Muscle of arm (tissue), 14 donors: ENCODE measurements at places on chromosomes 5 and 9.

- DNase-seq, result peak; percentile 22
These were observed 60.6 kb downstream of the PAM start for GRCh38 chr5:102815540-102816332.

GRCh38 chr5:158958021-158958994 is 141.4 kb downstream of the EBF1 start:
- no peak for DNase-seq

DNA sequence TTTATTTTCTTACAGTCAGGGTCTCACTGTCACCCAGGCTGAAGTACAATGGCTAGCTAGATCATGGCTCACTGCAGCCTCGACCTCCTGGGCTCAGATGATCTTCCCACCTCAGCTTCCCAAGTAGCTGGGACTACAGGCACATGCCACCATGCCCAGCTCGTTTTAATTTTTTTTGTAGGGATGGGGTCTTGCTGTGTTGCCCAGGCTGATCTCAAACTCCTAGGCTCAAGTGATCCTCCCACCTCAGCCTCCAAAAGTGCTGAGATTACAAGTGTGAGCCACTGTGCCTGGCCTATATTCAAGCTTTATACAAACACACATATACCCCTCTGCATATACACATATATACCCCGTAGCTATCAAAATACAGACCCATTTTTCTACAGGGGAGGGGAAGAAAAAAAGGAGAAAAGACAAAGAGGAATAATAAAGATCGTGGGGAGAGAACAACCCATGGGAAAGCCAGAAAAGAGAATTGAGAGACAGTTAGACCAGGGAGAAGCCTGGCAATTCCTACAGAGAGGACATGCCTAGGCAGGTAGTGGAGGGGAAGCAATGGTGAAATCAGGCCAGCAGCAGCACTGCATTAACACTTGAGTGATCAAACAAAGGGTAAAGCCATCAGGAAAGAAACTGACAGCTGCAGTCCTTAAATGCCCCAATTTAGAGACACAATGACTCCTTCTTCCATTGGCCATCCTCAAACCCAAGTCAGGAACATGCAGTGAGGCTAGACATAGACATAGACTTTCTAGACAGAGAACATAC is 102.7 kb downstream of the EFNA5 start:
- no peak for DNase-seq

GRCh38 chr5:159581502-159582249 is 251.4 kb upstream of the IL12B start:
- no peak for DNase-seq

DNA sequence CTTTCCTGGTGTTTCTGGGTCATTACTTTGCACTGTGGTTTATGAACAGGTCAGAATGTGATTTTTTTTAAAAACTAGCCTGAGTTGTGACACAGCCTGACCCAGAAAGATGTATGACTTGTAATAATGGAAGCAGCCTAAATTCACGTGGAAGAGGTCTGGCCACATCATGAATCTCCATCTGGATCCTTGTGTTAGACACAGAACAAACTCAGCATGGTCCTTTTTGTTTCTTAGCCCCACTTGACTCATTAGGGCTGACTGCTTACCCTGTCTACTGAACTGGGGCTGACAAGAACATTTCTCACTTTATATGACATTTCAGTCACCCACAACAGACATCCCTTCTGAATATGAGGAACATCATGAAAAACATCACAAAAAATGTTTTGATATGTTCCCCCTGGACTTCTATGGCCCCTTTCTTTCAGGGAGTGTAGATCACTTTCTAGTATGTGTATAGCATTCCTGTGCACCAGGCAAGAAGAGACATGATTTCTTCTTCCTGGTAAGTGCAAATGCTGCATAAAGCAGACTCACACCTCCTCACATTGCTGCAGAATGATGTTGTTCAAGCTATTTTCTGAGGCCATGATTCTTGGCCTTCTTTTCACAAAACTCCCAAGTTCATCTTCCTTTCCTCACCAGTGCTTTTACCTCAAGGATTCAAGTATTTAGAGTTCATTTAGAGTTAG is 52.3 kb downstream of the ZNF622 start:
- DNase-seq, result no peak

GRCh38 chr9:121271368-121272341 is 3.7 kb downstream of the GSN start:
- DNase-seq, result peak; percentile 75

- DNase-seq, result no peak
These were observed 409.4 kb upstream of the CD180 start for GRCh38 chr5:67605730-67606585.

DNA sequence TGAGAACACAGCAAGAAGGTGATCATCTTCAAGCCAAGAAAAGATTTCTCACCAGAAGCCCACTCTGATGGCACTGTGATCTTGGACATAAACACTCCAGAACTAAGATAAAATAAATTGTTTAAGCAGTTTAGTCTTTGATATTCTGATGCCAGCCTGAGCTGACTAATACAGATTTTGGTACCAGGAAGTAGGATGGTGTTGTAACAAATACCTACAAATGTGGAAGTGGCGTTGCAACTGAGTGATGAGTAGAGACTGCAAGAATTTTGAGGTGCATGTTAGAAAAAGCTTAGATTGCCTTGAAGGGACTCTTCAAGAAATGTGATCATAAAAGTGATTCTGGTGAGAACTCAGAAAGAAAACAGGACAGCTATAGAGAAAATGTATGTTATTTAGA is 592.4 kb upstream of the DAB2 start:
- DNase-seq, result no peak

- DNase-seq, result no peak
These were observed 128.0 kb upstream of the EPB41L4A start for GRCh38 chr5:112546946-112547592.

- no peak for DNase-seq
These were observed 616.7 kb upstream of the DAB2 start for GRCh38 chr5:40041452-40041851.

DNA sequence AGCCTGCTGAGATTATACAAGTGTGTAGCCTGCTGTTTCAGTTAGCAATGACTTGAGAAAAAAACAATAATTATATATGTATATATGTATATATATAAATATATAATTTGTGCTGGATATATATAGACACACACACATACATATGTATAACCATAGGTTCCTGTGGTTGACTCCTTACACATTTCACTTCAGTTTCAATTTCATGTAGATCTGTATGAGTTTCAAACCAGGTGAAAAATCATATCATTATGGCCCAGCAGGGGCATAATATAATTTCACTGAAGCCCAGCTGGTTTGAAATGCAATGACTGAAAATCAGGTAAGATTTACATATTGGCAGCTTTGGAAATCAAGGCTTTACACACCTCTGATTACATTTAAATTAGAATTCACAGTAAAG is 690.4 kb upstream of the CDH18 start:
- DNase-seq, result no peak

GRCh38 chr5:179624841-179625271 is 1.4 kb upstream of the HNRNPH1 start:
- no peak for DNase-seq

DNA sequence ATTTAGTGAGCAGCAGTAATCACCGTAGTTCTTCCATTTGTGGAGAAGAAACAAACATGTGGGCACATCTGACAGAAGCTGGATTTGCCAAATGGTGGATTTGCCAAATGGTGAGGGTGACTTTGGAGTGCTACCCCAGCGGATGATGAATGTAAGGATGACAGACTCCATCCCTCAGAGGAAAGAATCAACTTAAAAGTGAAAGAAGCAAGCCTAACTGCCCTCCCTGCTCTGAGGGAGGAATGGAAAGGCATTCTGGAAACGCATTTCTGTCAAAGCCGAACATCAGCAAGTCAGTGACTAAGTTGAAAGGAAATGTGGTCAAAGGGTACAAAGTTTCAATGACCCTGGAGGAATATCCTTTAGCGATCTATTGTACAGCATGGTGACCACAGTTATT is 143.5 kb downstream of the GPBP1 start:
- no peak for DNase-seq

GRCh38 chr5:168244838-168245559 is 46.4 kb upstream of the WWC1 start:
- no peak for DNase-seq

GRCh38 chr9:6134661-6135180 is 80.9 kb upstream of the IL33 start:
- no peak for DNase-seq

DNA sequence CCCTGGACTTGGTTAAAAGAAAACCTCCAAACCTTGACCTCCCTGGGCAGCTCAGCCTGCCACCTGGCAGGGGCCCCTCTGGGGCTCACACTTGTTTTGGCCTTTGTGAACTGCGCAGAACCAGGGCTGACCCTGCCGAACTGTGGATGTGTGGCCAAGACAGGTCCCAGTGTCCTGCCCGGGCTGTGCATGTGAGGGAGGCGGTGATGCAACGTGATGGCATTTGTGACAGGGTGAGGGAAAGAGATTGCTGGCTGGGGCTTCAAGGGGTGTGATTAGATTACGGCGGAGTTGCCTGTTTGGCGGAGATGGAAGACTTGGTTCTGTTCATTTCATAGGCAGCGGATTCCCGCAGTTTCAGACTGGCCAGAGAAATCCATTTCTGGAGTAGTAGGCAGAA is 30.4 kb upstream of the NKX2-5 start:
- no peak for DNase-seq

GRCh38 chr9:131839281-131840084 is 99.6 kb upstream of the RAPGEF1 start:
- DNase-seq, result no peak

DNA sequence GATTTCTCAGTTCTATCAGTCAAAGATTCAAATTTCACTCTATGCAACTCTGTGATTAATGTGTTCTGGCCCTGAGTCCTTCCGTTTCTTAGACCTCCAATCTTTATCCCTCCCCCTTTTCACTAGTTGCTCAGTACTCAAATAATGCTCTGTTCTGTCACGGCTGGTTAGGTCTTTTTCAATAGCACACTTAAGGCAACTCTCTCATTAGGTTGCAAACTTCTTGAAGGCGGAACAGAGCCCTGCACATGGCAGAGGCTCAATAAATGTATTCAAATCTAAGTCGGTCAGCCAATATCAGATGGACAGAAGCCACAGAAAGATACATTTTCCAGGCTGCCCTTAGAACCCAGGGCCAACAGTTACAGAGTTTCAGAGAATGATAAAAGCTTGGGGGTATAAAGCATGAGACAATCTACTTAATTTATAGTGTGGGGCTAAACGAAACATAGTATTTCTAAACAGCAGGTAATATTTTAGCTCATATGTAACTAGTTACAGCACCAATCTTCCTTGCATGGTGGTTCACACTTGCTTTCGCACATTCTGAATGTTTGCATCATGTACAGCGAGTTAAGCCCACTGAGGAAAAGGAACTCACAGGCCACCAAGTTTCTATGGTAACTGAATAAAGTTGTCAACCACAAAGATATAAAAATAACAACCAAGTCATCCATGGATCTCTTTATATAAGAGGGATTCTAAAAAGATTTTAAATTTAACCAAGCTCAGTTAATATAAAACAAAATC is 67.1 kb upstream of the GOLPH3 start:
- no peak for DNase-seq

GRCh38 chr5:147737921-147738320 is 44.6 kb downstream of the JAKMIP2 start:
- no peak for DNase-seq

GRCh38 chr5:93088592-93089389 is 492.2 kb downstream of the NR2F1-AS1 start:
- DNase-seq, result no peak

GRCh38 chr5:10743951-10744350 is 17.1 kb downstream of the DAP start:
- no peak for DNase-seq

- DNase-seq, result no peak
These were observed 49.4 kb upstream of the ORM1 start for GRCh38 chr9:114273461-114273881.

DNA sequence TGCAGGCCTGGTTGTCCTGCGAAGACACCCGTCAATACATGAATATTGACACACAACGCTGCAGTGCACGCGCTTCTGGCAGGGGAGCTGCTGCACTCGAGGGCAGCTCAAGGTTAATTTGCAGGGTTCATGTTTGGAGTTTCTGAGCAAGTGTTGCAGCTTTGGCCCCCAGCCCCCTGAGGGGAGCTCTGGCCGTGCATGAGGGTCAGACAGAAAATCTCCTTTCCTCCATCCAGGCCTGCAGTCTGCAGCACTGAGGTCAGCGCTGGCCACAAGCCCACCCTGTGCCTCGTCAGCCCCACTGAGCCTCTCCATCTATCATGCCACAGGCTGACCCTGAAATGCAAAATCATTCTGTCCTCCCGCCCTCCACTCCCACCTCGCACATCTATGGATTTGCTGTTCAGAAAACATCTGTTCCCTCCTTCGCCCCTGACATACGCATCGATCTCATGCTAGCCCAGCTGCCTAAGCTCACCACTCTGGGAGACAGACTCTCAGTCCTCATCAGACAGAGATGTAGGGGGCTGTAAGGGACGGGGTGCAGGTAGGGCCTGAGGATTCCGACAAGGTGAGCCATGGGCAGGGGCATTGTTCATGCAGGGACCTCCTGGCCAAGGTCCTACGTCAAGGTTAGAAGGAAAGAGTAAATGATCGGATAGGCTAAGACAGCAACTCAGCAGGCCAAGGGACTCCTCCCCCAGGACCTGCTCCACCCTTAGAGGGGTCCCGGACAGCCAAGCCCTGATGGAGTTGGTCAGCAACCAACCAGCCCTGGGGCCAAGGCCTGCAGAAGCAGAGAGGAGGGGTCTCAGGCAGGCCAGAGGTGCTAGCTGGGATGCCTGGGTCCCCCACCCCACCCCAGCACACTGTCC is 125.1 kb downstream of the KCNIP1 start:
- no peak for DNase-seq

DNA sequence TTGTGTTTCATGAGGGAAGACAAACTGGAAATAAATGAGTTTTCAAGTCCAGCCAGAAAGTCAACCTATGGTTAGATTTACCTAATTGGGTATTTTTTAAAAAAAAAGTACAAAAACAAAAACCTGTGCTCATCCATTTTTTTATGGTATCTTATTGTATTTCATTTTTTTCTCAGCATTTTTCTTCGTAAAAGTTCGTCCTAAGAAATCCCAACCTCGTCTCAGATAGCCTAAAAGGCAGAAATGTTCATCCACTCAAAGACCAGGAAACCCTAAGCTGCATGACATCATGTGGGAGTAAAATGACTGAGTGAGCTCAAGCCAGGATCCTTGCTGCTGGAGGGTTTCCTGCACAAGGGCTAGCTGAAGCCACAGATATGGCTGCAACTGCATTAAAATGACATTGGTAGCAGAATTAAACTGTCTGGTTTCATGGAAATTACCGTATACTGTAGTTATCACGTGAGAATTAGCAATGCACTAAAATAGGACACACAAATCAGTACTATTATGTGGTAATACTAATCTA is 70.4 kb downstream of the NFIB start:
- DNase-seq, result no peak

DNA sequence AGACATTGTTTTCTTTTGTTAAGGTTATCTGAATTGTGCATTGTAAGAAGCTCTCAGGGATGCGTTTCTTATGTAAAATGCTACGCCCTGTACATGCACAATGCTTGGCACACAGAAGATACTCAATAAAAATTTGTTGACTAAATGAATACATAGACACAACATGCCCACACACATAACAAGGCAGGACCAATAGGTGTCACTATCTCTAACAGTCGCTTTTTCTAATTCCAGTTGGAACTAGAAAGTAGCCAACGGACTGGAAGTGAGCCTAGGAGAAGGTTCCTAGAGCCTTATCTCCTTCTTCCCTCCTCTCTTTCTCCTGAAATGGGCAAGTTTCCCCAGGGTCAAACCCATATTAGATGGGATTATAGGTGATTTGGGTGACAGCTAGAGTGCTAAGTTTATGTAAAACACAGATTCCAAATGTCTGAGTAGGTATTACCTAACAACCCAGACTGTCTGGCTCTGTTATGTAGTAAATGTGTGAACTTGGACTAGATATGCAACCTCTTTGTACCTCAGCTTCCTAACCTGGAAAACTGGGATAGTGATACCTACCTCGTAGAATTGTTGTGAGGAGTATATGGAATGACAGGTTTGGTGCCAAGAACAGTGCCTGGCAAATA is 603.0 kb downstream of the RAB3C start:
- DNase-seq, result no peak
